ENCODE measurements at places on chromosomes 7 and 10. TPM values are rescaled to one million over a fixed set of nuclear protein-coding genes. Genes with fewer than 3 reads are reported as not detected.
A peak's percentile ranks its signal among the peaks of the same experiment; 100 is the strongest.

- H3K4me1 ChIP-seq, result peaks cover 8% of the 10 kb centered on the region
- H3K27me3 ChIP-seq, result peaks cover 10% of the 10 kb centered on the region
- peak overlapping the region; percentile 79 for H3K27ac ChIP-seq
- peak overlapping the region; percentile 94 for H3K4me3 ChIP-seq
- no peak for DNase-seq
These were observed 787 bp upstream of the PLEKHA1 start for GRCh38 chr10:122373721-122374120.

GRCh38 chr10:127926455-127926854 is 19.6 kb downstream of the PTPRE start:
- no peaks in the 10 kb centered on the region for H3K36me3 ChIP-seq
- no peak overlapping the region for H3K4me3 ChIP-seq
- DNase-seq, result no peak
- H3K4me1 ChIP-seq, result no peaks in the 10 kb centered on the region
- H3K27me3 ChIP-seq, result peaks cover 2% of the 10 kb centered on the region

DNA sequence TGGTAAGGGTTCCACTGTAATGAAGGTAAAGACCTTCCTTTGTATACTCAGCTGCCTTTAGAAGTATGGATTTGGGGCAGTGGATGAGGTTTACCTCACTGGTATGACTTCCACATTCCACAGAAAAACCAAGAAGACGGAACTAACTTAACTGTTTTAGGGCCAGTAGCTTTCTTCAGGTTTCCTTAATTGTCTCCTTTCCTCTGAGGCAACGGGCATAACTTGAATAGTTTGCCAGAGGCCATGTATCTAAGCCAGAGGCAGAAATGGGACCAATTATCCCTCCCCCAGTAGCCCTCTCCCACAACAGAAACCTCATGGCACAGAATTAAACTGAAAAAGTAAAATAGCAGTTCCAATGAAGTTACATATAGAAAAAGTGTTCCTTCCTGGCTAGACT is 281.7 kb downstream of the PHTF2 start:
- H3K4me1 ChIP-seq, result no peaks in the 10 kb centered on the region
- H3K27me3 ChIP-seq, result peaks cover 12% of the 10 kb centered on the region
- no peak for DNase-seq
- H3K36me3 ChIP-seq, result no peaks in the 10 kb centered on the region

DNA sequence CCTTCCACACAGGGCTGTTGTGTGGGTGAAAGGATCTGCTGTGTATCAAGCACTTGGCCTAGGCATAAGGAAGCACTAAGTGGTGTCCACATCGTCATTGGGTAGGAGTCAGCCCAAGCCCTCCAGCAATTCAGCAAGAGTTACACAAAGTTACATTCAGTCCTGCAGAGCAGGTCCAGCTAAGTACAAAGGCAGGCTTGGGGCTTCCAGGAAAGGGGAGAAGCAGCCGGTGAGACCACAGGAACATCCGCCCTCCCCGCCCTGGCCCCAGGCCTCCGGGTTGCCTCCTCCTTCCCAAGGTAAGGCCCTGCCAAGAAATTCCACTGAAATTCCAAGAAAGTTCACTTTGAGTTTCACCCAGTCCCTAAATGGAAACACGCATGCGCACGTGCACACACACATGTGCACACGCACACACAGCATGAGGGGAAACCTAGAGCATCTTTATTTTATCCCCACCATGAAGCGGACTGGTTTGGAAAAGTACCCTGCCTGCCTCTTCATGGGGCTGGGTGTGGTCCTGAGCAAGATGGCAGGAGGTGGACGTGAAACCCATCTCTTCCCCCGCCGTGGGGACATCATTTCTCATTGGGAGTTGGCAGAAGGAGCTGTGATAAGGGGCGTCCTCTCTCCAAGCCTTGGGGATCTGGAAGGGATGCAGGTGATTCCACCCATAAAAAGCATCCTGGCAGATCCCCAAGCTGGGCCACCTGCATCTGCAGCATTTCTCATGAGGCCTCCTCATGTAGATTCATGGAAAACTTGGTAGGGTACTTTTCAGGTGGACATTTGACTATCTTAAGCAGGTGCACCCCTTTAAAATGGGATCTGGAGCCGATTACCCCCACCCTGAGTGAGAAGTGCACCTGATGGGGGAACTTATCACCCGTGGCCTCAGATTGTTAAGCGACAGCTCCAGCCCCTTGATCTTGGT is 69.1 kb upstream of the NANOS1 start:
- H3K27me3 ChIP-seq, result peaks cover 3% of the 10 kb centered on the region
- no peaks in the 10 kb centered on the region for H3K4me1 ChIP-seq
- no peak for DNase-seq
- no peak overlapping the region for H3K4me3 ChIP-seq

DNA sequence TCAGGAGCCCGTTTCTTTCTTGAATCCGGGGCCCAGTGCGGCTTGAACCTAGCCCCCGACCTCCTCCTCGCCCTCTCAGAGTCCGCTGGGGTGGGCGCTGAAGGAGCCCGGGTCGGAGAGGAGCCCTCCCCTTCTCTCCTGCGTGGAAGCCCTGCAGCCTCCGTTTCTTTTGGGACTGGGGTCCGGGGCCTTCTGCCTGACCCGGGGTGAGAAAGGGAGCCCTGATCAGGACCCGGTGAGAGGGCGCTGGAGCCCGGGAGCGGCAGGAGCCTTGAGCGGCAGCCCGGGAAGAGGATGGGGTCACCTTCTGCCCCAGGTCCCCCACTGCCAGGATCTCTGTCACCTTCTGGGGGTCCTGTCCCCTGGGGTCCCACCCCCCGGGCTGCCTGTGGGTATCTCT is 162.3 kb downstream of the ZNF33B start:
- DNase-seq, result no peak
- peaks cover 39% of the 10 kb centered on the region for H3K27me3 ChIP-seq
- H3K27ac ChIP-seq, result no peak overlapping the region

- H3K4me3 ChIP-seq, result no peak overlapping the region
- no peaks in the 10 kb centered on the region for H3K27me3 ChIP-seq
- DNase-seq, result no peak
- no peak overlapping the region for H3K27ac ChIP-seq
- H3K4me1 ChIP-seq, result peaks cover 15% of the 10 kb centered on the region
- H3K36me3 ChIP-seq, result no peaks in the 10 kb centered on the region
These were observed 28.9 kb downstream of the MINDY4 start for GRCh38 chr7:30799976-30800661.

DNA sequence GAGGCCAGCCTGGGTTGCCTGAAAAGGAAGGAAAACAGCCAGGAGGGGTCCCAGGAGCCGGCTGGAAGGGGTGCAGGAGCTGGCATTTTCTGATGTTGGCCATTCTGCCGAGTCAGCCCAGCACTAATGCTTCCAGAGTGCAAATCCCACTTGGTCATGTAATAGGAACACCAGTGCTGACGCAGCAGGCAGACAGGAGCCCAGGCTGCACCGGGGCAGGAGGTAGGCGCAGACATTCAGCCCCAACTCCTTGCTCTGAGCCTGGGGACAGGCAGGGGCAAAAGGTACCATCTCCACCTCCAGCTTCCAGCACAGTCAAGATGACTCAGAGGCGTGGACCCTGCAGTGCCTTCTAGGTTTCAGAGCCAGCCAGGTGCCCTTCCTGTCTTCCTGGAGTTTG is 10.2 kb upstream of the YWHAG start:
- H3K27me3 ChIP-seq, result peaks cover 4% of the 10 kb centered on the region
- no peak for DNase-seq
- H3K27ac ChIP-seq, result no peak overlapping the region
- peaks cover 8% of the 10 kb centered on the region for H3K4me1 ChIP-seq

DNA sequence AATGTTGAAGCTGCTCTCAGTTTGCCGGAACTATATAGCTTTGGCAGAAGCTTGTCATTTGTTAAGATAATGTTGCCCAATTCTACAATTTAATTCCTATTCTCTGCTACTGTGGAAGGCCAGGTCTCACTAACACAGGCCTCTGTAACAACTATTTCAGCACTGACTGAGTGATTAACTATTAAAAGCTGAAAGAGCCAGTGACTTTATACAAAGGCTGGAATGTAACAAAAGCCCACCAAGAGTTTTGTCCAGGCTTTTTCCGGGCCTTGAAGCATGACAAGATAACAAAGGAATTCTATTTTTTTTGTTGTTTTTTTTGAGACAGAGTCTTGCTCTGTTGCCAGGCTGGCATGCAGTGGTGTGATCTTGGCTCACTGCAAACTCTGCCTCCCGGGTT is 795.6 kb downstream of the PHTF2 start:
- H3K27ac ChIP-seq, result no peak overlapping the region
- H3K27me3 ChIP-seq, result peaks cover 1% of the 10 kb centered on the region
- H3K4me1 ChIP-seq, result no peaks in the 10 kb centered on the region

TUBAL3 gene
- not detected for total RNA-seq

ASB10 gene
- not detected for total RNA-seq

PRKCQ gene
- 59.3 TPM for total RNA-seq

Data from naive thymus-derived CD8-positive, alpha-beta T cell (primary cell).